Activated naive CD4-positive, alpha-beta T cell (primary cell): ENCODE measurements at places on chromosomes 3 and 15.

GRCh38 chr15:47806008-47806407, 88.7 kb downstream of the SEMA6D start:
- no peak for DNase-seq

- no peak for DNase-seq
These were observed 899.8 kb downstream of the MCTP2 start for GRCh38 chr15:95131131-95131556.

DNA sequence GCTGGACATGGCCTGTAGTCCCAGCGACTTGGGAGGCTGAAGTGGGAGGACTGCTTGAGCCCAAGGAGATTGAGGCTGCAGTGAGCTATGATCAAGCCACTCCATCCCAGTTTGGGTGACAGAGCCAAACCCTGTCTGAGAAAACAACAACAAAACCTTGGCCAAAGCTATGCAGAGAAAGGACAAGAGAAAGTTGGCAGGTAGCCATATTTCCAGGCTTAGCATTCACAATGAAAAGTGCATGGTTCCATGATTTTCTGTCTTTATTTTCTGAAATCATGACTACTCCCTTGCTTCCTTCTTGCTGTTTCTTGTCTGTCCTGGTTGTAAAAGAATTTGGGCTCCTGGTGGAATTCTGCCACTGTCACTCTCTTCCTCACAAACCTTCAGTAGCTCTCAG, 284.6 kb upstream of the C2CD4B start:
- no peak for DNase-seq

DNA sequence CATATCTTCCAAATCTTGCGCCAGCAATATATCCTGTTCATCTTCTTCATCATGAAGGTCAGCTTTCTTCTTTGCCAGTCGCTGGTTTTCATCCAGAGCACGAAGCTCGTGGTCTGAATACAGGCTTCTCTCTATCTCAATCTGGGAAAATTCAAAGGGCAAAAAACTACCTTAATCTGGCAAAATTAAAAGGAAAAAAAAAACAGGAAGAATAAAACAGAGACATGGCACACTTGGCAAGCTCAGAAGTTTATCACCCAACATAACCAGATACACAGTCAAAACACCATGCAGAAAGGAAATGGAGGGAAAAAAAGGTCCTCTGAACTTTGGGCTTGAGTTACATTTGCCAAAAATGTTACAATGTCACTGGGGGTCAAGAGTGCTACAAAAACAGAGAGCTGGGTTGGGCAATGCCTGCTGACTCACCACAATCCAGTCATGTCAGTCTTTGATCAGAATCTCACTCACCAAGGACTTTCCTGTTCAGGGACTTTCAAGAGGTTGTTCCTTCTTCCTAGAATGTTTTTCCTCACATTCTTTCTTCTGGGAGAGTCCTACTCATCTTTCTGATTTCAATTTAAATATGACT, 1.5 kb downstream of the MRPL46 start:
- DNase-seq, result no peak

DNA sequence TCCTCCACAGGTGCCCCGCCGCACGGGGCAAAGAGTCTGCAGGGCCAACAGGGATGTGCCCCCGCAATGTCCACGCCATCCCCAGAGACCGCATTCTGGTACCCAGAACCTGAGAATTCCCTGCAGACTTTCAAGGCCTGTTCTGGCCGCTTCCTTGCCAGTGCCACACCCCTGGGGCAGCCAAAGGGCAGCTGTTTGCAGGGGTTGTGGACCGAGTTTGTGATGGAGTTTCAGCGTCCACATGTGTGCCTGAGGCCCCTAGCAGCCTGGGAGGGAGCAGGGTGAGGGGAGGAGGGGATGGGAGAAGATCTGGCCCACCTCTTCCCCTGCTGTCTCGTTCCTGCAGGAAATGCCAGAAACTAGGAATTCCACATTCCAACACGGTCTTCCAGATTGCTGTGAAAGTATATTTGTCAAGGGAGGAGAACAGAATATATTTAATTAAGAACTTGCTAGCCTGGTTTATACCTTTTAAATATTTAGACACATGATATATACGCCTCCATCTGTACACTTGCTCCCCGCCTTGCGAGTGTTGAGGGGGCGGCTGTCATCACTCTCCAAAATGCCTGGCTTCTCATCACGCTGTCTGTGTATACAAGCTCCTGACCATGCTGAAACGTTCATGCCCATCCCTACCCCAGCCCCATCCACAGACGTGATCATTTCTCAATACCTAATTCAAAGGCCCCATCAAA, 31.1 kb upstream of the RASA2 start:
- DNase-seq, result no peak

DNA sequence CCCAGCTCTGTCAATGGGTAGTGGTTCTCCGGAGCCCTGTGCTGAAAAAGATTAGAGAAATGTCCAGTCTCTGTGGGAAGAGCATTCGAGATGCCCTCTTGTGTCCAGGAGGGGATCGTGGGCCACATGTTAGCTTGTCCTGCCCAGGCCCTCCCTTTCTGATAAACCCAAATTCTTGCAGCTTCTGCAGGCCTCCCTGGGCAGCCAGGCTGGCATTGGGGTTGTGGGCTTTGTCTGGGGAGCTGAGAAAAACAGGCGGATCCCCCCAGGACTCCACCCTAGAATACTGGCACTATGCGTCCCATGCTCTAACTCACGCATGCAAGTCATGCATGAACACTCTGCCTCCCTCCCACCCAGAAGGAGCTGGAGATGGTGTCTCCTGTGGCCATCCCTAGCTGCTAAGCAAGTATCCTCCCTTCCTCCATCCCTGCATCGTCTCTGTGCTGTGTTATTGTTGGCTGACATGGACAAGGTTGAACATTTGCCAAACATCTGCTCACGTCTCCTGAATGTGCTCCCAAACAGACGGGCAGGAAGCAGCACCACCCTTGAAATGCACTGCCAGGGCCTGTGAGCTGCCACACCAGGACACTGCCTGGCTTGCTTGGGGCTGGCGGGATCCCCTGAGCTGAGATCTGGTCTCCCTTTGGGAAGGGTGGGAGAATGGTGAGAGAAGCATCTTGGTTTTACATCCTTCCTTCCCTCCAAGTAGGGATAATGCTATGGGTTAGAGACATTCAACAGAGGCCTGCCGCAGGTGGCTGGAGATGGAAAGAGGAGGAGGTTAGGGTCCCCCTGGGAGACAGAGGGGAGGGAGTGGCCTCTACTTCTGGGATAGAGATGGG, 26.5 kb downstream of the CFAP161 start:
- no peak for DNase-seq

DNA sequence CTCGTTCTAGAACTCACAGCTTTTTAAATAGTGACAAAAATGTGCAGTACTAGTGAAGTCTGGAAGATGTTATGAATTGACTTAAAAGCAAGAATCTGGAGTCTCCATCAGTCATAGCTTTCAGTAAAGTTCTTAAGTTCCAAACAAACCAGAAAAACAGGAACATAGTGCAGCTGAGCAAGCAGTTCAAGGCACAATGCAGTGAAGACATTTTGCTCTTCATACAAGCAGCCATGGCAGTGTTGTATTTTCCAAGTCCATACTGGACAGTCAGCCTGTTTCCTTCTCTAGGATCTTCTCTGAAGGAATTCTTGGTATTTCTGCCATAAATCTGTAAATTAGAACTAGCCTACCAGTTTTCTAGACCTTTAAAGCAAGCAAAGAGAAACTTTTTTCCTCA, 90.5 kb downstream of the LRRC28 start:
- DNase-seq, result no peak

- DNase-seq, result no peak
These were observed 5.8 kb downstream of the ACKR2 start for GRCh38 chr3:42814914-42815507.

DNA sequence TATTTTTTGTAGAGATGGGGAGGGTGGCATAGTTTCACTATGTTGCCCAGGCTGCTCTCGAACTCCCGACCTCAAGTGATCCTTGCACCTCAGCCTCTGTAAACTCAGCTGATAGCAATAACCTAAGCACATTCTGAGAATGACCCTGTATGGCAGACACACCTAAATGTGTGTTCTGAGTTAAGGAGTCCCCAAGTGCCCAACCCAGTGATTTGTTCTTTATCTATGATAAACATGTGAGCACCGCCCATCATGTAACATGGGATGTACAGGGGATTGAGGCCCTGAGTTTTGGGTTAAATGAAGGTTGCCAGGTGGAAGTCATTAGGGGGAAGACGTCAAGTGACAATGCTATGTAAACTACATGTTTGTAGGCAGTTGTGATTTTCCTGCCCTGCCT, 5.7 kb downstream of the NCEH1 start:
- no peak for DNase-seq

GRCh38 chr15:33934396-33934795, 33.9 kb upstream of the CHRM5 start:
- no peak for DNase-seq

DNA sequence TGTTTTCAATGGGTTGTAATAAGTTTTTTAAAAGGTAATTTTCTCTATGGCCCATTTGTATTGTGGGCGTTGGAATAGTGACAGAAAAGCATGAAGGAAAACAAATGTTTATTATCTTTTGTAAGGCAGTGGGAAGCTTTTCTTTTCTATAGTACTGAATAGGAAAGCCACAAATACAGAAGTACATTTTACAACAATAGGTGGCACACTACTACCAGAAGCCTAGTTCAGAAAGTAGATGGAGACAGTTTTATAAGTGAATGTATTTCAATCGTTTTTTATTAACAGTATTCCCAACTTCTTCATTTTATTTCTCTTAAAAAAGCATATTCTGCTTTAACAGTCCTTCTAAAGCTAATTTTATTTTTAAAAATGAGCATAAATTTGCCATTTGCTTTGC, 296.7 kb downstream of the PTPRG start:
- no peak for DNase-seq

GRCh38 chr15:35136321-35137189, 51.5 kb upstream of the NANOGP8 start:
- DNase-seq, result no peak
